Immature natural killer cell (primary cell): ENCODE measurements at places on chromosomes 7 and 10.

DNA sequence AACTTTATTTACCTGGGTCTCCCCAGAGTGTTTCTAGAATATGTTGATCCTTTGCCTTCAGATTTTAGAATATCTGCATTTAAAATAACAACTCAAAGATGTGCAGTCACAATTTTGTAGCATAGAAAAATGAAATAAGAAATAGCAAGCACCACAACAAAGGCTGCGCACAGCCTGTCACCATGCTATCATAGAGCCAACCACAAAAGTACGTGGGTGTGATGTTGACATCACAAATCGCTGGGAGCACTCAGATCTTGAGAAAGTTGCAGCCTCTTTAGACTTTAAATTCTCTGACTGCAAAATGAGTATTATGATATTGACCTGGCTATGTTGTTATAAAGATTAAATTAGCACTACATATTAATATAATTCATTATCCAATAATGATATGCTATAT lies 177.9 kb downstream of the TNS3 start:
- DNase-seq, result no peak

- no peak for DNase-seq
Measured at GRCh38 chr10:30436671-30437030, 2.7 kb downstream of the MAP3K8 start.

GRCh38 chr7:27133409-27134231 lies 3.1 kb upstream of the HOXA4 start:
- DNase-seq, result no peak

GRCh38 chr10:3237530-3237929 lies 64.9 kb upstream of the PITRM1 start:
- DNase-seq, result no peak

GRCh38 chr10:101066896-101067355 lies 5.1 kb downstream of the KAZALD1 start:
- DNase-seq, result no peak

- no peak for DNase-seq
Measured at GRCh38 chr10:74507951-74508350, 318.4 kb upstream of the KAT6B start.

GRCh38 chr7:14229047-14229446 lies 239.6 kb upstream of the ETV1 start:
- no peak for DNase-seq

DNA sequence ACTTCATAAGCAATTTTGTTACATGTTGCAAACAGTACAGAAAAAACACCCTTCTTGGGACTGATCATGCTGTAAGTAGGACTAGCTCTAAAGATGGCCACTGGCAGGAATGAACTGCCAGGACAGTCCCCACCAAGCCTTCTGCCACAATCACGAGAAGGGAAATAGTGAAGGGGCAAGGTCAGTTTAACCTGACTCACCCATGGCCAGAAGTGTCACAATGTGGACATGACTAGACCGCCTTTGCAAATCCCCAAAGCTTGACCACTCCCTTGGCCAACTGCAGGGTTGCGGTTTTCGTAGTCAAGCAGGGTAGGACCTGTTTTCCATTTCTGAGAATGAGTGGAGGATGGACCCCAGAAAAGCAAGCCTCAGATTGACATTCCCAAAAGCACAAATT lies 19.4 kb upstream of the FRAT2 start:
- no peak for DNase-seq

GRCh38 chr10:22105270-22105669 lies 101.7 kb upstream of the DNAJC1 start:
- DNase-seq, result no peak

- DNase-seq, result no peak
Measured at GRCh38 chr7:3754493-3755341, 453.7 kb downstream of the SDK1 start.

GRCh38 chr10:4494551-4494950 lies 331.5 kb upstream of the AKR1E2 start:
- no peak for DNase-seq
